ENCODE measurements at places on chromosomes 3 and 15. TPM values are rescaled to one million over a fixed set of nuclear protein-coding genes. Genes with fewer than 3 reads are reported as not detected.

- DNase-seq = no peak
Measured at GRCh38 chr15:57382215-57382614, 5.9 kb downstream of the CGNL1 start.

GRCh38 chr3:157423337-157423736, 13.3 kb upstream of the PTX3 start:
- DNase-seq = no peak

GRCh38 chr15:68031404-68031803, 22.7 kb upstream of the PIAS1 start:
- DNase-seq = no peak

GRCh38 chr15:71494563-71495397, 315.6 kb upstream of the NR2E3 start:
- no peak for DNase-seq

GRCh38 chr3:57893668-57894067, 114.6 kb upstream of the FLNB start:
- no peak for DNase-seq

Gene ZPLD1
- total RNA-seq = not detected

- no peak for DNase-seq
Measured at GRCh38 chr3:185330238-185330637, 32.7 kb upstream of the MAP3K13 start.

- no peak for DNase-seq
Measured at GRCh38 chr3:194654443-194654842, 17.5 kb downstream of the LSG1 start.

All from MG63 (cell line).